ENCODE measurements at places on chromosomes 3 and 15.

GRCh38 chr3:149588909-149589308 is 68.9 kb downstream of the WWTR1 start:
- no peak for DNase-seq

- DNase-seq = no peak
Measured at GRCh38 chr3:126216416-126216815, 36.0 kb upstream of the ALDH1L1 start.

DNA sequence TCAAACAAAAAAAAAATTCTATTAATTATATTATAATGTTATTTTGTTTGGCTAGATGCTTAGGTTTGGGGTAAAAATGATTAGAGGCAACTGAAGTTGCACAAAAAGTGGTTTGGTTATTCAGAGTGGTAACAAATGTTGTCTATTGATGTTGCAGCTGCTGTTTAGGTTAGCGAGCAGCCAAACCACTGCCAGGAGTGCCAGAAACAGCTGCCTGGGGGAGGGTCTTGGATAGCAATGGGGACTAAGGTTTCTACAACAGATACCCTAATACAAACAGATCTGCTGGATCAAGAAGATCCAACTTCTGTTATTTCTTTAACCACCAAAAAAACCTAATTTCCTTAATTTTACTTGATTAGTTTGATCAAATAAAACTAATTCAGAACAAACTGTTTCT is 26.6 kb downstream of the BTLA start:
- no peak for DNase-seq

DNA sequence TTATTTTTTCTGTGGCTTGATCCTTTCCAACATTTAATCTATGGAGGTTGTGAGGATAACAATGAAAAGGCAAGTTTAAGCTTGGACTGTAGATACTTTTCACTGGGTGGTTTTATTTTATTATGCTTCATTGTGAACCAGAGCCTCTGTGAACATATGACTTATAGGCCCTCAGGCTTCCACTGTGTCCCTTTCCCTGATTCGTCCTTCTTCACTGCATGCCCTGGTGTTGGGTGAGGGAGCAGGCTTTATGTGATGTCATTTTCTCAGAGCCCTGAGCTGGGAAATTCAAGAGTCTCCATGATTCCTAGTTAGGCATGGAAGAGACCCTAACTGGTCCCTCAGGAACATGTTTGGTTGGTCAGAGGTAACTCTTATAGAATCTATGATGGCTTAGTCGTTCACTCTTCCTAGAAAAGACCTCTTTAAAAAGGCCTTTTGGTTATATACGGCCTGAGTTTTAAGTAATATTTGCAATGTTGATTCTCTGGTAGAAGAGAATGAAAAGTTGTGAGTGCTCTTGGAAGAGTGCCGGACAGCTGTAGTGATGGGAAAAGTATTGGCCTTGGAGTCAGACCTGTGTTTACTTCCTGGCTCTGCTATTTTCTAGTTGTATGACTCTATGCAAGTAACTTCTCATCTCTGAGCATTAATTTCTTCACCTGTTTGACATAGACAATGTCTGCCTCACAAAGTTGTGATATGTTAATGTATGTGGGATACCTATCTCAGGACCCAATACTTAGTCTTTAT is 168.4 kb downstream of the LPP start:
- no peak for DNase-seq

DNA sequence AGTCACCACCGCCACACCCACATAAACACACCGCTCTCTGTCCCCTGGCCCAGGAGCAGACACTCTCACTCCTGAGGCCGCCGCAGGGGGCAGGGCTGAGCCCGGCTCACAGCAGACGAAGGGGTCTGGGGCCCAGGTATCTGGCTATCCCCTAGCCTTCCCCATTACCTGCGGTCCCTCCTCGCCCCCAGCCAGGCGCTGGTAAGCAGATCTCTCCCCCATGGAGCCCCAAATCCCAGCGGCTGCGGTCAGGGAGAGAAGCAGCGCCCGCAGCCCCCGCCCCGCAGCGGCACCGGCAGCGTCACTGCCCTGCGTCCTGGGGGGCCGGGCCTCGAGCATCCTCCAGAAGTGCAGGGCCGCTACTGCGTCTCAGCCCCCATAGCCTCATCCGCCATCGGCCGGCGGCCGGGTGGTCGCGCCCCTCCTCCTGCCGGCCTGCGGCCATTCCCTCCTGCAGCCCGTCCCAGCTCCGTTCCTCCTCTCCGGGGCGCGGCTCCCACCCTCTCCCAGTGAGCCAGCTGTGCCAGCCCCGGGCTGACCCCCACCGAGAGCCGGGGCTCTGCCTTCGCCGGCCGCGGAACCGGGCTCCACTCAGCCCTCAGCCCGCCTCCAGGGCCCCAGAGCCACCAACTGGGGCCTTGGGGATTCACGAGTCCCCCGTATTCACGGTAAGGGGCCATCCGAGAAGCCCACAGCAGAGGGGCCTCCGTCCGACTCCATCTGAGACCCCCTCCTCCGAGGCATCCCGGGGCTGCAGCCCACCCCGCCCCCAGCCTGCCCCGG is 13.1 kb downstream of the TNK2 start:
- peak; percentile 5 for DNase-seq

DNA sequence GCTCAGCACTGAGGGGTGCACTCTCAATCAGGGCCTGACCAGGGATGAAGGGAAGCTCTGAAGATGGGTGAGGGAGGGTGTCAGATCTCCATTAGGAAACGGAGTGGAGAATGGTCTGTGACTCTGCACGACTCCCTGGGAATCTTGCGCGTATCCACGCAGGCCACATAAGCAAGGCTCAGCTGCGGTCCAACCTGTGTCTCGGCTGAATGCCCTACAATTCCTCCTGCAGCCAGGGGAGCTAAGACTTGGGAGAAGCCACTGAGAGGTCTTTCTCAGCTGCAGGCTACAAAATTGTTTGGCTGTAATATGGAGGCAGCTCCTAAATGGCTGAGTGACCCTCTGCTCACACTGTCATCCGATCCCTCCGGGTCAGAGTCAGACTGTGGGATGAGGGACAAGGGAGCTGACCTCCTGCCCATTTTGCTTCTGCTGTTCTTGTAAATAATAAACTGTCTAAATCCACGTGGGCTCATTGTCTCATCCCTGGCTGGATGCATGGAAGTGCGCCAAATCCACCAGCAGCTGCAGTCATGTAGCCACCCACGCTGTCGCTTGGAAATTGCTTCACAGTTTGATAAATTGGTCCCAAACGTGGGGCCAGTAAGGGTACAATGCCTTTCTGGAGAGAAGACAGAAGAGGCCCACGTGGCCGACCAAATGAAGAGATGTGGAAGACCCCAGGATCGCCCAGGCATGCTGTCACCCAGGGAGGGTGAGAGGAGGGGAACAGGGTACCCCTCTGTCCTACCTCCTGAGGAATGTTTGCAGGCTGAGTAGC is 30.5 kb downstream of the ALS2CL start:
- DNase-seq = peak; percentile 53

GRCh38 chr15:80036071-80036470 is 23.4 kb upstream of the ZFAND6 start:
- no peak for DNase-seq

DNA sequence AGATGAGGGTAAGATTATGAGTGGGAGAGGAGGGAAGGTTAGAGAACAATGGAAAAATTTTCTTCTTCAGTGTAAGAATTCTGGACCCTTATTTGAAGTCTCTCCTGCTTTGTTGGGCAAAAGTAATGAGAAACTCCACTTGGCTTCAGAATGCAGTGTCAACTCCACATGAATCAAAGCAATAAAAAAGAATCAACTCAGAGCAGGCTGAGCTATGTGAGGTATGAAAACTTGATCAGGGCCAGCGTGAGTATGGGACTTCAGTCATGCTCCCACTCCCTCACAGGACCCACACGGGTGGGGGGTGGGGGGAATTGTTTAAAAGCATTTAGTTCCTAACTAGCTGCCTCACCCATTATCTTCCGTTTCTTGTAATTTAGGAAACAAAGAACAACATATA is 502.2 kb downstream of the PDCD6IP start:
- DNase-seq = no peak

DNA sequence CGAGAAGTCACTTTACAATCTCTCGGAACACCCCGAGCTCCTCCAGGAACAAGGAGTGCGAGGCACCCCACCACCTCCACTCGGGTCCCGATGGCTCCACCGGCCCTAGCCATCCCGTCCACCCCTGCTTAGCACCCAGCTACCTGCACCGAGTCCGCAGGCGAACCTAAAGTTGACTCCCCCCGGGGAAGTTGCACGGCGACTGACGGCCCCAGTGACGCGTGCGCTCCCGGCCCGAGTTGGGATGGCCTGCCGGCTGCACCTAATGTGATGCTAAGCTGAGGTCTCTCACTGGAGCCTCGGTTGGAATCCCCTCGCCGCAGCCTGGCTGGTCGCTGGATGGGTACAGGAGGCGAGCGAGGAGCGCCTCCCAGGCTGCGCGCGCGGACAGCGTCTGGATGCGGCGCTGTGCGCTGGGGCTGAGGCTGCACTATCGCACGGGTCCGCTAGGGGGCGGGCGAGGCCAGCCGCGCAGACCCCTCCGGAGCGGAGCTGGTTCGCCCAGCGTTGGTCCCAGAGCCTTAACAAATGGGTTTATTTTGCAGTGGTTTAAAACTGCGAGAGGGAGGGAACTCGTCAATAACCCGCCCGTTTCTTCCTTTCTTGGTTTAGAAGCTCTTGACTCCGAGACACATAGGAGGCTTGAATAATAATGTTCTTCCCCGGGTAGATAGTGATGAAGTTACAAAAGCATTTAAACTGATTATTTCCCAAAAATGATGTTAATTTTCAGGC is at the start of gene OXTR:
Gene OXTR, minus strand, starts transcription at position 526 of the 735 bp plus-strand sequence. CDS start 1,426 bp downstream, outside the sequence.
- peak; percentile 66 for DNase-seq

GRCh38 chr15:100559330-100559729 is 30.6 kb upstream of the CERS3 start:
- DNase-seq = no peak

DNA sequence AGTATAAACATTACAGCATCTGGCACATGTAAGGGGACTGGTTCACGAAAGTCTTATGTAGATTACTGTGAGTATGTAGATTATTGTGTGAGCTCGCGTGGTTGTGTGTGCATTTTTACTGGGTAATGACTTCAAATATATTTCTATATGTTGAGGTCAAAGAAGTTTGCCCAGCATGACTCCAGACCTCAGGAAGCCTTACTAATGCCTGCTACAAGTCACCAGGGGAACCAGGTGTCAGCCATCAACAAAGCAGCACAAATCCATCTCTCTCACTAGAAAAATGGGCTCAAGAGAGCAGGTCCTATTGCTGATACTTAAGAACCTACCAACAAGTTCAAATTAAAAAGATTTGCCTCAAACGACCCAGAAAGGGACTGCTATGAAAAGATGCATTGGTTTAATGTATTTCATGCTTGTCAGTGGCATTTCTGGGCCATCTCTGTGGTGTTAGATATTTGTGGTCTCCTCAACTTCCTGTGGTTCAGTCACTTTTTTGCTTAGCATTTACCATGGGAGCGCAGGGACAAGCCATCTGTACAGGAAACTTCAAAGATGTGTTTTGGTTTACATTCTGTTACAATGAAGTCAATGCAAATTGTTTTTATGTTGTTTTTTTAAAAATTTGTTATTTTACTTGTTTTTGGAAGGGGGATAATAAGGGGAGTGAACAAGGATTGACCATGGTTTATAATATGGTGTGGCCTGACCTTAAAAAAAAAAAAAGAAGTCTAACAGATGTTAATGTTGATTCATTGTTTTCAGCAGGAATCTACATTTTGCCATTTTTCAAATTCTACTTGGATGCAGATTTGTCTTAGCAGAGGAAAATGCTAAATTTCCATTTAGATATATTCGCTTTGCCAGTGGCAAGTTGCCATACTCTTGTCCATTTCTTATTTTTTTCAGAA is 172.1 kb upstream of the ADAMTS9 start:
- DNase-seq = no peak

DNA sequence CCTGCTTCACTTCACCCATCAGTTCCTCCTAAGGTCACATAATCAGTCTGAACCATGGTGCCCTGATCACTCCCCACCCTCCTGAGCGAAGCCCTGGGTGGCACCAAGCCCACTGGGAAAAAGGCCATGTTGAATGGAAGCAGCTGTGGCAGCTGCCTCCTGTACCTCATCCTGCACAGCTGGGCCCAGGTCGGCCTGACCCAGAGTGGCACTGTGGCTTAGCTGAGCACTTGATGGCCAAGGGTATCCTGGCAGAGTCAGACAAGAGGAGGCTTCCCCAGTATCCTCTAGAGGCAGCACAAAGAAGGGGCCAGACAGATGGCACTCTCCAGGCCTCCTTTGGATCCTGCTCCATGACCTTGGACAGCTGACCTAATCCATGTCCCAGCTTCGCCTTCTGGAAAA is 68.4 kb downstream of the TLE3 start:
- DNase-seq = no peak

- DNase-seq = no peak
Measured at GRCh38 chr3:188261011-188261410, 107.1 kb downstream of the LPP start.

DNA sequence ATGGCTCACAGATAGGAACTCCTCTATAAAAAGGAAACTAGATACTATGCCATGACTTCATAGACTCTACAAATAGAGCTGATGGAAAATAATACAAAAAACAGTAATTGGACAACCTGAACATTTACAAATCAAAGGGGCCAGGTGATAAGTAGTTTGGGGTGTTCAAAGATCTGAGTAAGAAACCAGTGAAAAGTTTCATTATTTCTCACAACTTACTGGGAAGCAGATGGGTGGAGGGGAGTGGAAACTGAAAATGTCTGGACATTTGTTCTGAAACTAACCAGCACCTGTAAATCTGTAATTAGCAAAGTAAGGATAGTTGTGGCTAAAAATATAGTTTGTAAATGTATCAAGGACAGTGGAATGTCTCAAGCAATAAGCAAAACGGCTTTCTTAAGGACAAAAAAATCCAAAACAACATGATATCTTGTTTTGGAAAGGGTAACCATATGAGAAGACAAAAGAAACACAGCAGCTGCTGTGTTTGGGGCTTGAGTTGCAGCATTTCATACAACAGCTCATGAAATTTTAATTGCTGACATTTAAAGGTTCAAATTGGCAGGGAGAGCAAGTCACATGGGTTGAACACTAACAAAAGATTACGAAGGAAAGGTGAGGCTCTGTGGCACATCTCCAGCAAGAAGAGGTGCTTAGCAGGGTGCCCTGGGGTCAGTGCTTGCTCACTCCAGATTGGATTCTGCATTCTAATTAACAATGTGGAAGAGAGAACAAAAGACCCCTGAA is 26.8 kb upstream of the THBS1 start:
- DNase-seq = no peak

- DNase-seq = no peak
Measured at GRCh38 chr15:63054985-63055384, 12.4 kb downstream of the TPM1 start.

DNA sequence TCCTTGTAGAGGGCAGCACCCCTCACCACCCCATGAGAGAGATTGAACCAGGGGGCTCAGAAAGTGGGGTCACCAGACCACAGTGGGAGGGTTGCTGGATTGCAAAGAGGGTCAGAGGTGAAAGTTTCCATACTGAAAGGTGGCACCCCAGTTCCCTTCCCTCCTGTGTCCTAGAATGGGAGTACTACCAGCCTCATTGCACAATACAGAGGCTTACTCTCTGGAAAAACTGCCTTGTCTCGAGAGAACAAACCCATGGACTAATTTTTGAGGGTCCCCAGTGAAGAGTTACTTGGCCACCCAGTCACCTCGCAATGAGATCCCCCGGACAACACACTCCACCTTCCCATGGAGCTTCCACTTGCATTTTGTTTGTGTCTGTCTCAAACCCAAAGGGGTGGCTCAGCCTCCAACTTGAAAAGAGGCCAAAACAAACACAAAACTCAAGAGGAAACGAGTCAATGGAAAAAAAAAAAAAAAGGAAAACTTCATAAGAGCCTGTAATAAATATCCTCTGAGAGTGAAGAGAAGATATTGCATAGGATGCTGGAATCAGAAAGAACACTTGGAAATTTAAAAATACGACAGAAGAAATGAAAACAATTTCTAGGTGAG is 18.6 kb downstream of the MESP2 start:
- DNase-seq = no peak
